Muscle of arm (tissue), 14 donors: ENCODE measurements at places on chromosomes 11 and 22. TPM values are rescaled to one million over a fixed set of nuclear protein-coding genes. Genes with fewer than 3 reads are reported as not detected.

GRCh38 chr11:94557421-94557820, 9.7 kb upstream of the PIWIL4 start:
- no peak for DNase-seq

DNA sequence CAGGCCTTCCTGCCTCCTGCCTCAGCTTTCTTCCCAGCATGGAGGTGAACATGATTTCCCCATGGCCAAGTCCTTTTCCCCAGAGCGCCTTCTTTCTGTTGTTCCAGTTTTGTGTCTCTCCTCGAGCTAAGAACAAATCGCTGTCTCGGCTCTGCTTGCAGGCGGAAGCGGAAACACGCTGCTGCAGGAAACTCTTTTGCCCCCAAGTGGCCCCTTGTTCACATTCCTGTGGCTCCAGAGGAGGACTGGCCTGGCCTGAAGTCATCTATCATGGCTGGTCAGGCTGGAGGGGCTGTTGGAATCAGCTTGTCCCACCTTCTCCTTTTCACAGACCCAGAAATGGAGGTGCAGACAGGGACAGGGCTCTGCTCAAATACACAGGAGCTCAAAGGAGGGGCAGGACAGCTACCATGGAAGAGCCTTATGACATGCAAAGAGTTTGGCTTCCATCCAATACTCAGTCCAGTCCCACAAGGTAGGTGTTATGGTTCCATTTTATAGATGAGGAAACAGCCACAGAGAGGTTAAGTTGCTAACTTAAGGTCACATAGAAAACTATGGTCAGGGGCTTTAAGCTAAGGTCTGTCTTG, 182.2 kb upstream of the SYT13 start:
- peak; percentile 10 for DNase-seq

GRCh38 chr11:9092853-9093778, 1.7 kb upstream of the SCUBE2 start:
- no peak for DNase-seq

The P2RX3 gene
- not detected for polyA plus RNA-seq

- DNase-seq = no peak
These were observed 357.3 kb downstream of the NELL1 start for GRCh38 chr11:21026685-21027084.

The CRYAB gene
- 267 TPM for polyA plus RNA-seq

DNA sequence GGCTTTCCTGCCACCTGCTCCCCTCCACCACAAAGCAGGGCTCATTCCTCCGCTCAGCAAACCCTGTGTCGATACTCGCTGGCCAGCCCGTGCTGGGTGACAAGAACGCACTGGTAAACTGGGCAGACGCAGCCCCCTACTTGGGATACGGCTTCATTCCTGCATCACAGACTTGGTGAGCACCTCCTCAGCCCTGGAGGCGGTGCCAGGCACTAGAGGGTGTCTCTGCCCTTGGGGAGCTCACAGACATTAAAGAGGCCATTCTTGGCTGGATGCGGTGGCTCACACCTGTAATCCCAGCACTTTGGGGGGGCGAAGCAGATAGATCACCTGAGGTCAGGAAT, 6.0 kb downstream of the ZDHHC24 start:
- DNase-seq = no peak
